ENCODE measurements at places on chromosomes 4 and X. TPM values are rescaled to one million over a fixed set of nuclear protein-coding genes. Genes with fewer than 3 reads are reported as not detected.

OR13H1 gene
- not detected for total RNA-seq

KLHL13 gene
- 22.1 TPM for total RNA-seq

MAGEB2 gene
- total RNA-seq = not detected

MAGEB18 gene
- total RNA-seq = not detected

TSPAN5 gene
- total RNA-seq = 59.9 TPM

FAM184B gene
- under 0.01 TPM for total RNA-seq

Data from thoracic aorta endothelial cell (primary cell).